Left ventricle myocardium inferior (tissue), 1 donor: ENCODE measurements at places on chromosomes 12 and 14. TPM values are rescaled to one million over a fixed set of nuclear protein-coding genes. Genes with fewer than 3 reads are reported as not detected.

PTCSC3 gene
- total RNA-seq, result not detected

INSM2 gene
- not detected for total RNA-seq

GPR162 gene
- 6.5 TPM for total RNA-seq

CLEC1B gene
- total RNA-seq, result not detected

GPRC5D gene
- not detected for total RNA-seq

KRT82 gene
- not detected for total RNA-seq

- peaks cover 93% of the 10 kb centered on the region for H3K27me3 ChIP-seq
- peak overlapping the region; percentile 47 for H3K4me3 ChIP-seq
- DNase-seq, result no peak
- peaks cover 9% of the 10 kb centered on the region for H3K4me1 ChIP-seq
Observed at GRCh38 chr14:101077481-101078074, 174.1 kb upstream of the RTL1 start.

GRCh38 chr14:39673270-39673711 lies 241.1 kb upstream of the FBXO33 start:
- no peaks in the 10 kb centered on the region for H3K36me3 ChIP-seq
- no peaks in the 10 kb centered on the region for H3K27me3 ChIP-seq
- no peak overlapping the region for H3K27ac ChIP-seq

DNA sequence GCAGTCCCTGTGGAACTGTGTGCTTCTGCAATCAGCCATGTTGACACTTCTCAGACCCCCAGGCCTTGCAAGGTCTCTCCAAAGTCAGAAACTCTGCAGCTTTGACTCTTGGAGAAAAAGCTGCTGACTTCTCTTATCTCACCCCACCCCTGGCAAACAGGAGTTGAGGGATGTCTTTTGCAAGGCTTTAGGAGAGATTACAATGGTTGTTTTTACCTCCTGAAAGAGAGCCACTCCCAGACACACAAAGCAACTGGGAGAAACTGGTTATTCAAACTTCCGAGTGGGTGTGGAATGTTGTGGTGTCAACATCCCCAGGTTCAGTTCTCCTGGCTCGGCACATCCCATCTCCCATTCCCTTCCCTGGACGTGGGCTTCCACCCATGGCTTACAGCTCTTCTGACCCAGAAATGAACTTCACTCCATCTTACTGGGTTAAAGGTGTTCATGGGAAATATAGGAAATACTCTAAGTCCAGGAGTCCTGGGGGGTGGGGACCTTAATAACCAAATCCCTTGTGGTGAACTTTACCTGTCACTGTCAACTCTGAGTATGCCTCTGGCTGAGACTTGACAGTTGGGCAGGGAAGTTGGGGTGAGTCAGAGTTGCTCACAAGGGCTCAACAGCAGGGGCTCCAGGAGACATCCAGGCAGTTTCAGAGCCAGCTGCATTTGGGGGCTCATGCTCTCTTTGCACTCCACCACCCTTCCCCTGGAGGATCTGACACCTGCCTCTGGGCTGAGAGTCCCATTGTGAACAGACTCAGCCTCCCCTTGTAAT lies 41.9 kb downstream of the CCDC177 start:
- no peak overlapping the region for H3K4me3 ChIP-seq
- H3K4me1 ChIP-seq, result no peaks in the 10 kb centered on the region
- peaks cover 74% of the 10 kb centered on the region for H3K27me3 ChIP-seq
- no peak for DNase-seq
- H3K36me3 ChIP-seq, result no peaks in the 10 kb centered on the region
- H3K27ac ChIP-seq, result no peak overlapping the region

GRCh38 chr14:65927931-65928356 lies 515.4 kb downstream of the FUT8 start:
- H3K4me1 ChIP-seq, result no peaks in the 10 kb centered on the region
- H3K4me3 ChIP-seq, result no peak overlapping the region
- H3K27me3 ChIP-seq, result peaks cover 79% of the 10 kb centered on the region
- H3K36me3 ChIP-seq, result no peaks in the 10 kb centered on the region
- H3K27ac ChIP-seq, result no peak overlapping the region

- H3K36me3 ChIP-seq, result no peaks in the 10 kb centered on the region
- H3K4me3 ChIP-seq, result no peak overlapping the region
- DNase-seq, result no peak
- no peaks in the 10 kb centered on the region for H3K27me3 ChIP-seq
Observed at GRCh38 chr12:120314220-120314619, 12.1 kb downstream of the SIRT4 start.

DNA sequence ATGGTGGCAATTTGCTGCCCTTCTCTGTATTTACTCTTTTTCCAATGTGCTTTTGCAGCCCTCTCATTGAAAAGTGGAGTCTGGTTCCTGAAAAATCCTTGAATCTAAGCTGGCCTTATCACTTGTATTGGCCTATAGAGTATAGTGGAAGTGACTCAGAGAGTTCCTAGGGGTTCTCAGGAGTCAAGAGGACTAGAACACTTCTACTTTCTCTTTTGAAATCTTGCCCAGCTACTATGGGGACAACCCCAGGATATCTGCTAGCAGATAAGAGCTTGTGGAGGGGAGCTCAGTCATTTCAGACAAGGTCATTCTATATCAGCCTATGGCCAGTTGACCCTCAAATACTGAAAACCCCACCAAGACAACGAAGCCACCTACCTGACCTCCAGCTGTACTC lies 26.7 kb upstream of the WSCD2 start:
- DNase-seq, result no peak
- H3K4me3 ChIP-seq, result no peak overlapping the region
- H3K27me3 ChIP-seq, result peaks cover 82% of the 10 kb centered on the region
- no peak overlapping the region for H3K27ac ChIP-seq
- no peaks in the 10 kb centered on the region for H3K4me1 ChIP-seq
- H3K36me3 ChIP-seq, result no peaks in the 10 kb centered on the region

GRCh38 chr12:29700761-29701481 lies 82.8 kb downstream of the TMTC1 start:
- H3K4me1 ChIP-seq, result peaks cover 17% of the 10 kb centered on the region
- DNase-seq, result no peak
- no peaks in the 10 kb centered on the region for H3K36me3 ChIP-seq
- no peak overlapping the region for H3K4me3 ChIP-seq
- H3K27me3 ChIP-seq, result no peaks in the 10 kb centered on the region

DNA sequence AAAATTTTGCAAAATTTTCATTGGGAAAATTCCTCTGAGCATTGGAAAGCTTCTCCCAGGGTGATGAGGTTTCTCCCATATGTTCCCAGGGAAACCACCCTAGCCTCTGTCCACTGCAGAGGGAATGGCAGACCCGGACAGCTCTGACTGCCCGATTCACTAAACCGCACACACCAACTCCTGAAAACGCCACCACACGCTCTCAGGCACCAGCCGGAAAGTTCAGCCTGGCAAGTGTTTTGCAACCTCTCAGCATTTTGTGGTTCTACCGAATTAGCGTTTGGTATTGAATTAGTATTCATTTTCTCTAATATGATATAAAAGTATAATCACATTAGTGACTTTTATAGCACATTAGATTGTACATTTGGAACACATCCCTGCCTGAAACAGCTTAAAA lies 213.4 kb downstream of the PHETA1 start:
- H3K36me3 ChIP-seq, result no peaks in the 10 kb centered on the region
- H3K27me3 ChIP-seq, result peaks cover 79% of the 10 kb centered on the region
- DNase-seq, result no peak
- H3K27ac ChIP-seq, result no peak overlapping the region
- H3K4me1 ChIP-seq, result no peaks in the 10 kb centered on the region
- no peak overlapping the region for H3K4me3 ChIP-seq

- no peak for DNase-seq
- no peak overlapping the region for H3K27ac ChIP-seq
- no peak overlapping the region for H3K4me3 ChIP-seq
- no peaks in the 10 kb centered on the region for H3K4me1 ChIP-seq
Observed at GRCh38 chr12:68505970-68506369, 104.7 kb upstream of the RAP1B start.

DNA sequence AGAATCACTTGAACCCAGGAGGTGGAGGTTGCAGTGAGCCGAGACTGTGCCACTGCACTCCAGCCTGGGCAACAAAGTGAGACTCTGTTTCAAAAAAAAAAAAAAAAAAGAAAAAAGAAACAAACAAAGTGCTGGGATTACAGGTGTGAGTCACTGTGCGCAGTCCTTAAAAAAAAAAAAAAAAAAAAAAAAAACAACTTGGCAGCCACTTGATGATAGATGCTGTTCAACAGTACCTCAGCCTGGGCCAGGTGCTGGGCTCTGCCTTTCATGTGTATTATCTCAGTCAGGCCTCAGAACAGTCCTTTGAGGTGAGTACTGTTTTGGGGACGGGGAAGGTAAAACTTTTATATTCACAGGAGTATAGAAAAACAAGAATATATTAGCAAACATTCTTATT lies 9.6 kb downstream of the ACADS start:
- H3K27ac ChIP-seq, result no peak overlapping the region
- H3K27me3 ChIP-seq, result no peaks in the 10 kb centered on the region
- peaks cover 37% of the 10 kb centered on the region for H3K36me3 ChIP-seq
- H3K4me1 ChIP-seq, result no peaks in the 10 kb centered on the region

DNA sequence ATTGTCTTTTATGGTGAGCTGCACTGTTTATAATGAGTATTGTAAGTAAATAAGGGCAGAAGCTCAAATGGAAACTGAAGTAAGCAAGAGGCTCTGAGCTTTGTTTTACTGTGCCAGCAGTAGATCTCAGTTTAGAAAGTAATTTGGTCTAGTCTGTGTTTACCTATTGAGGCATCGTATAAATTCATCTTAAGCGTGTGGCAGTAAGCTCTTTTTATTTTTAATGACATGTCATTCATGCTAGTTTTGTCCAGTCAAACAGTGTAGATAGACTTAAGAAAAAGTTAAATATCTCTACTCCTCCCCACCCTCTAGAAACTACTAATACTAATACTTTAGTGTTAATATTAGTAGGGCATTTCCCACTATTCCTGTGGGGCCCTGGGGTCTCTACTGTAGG lies 2.0 kb downstream of the ANO6 start:
- peak overlapping the region; percentile 3 for H3K27ac ChIP-seq
- H3K4me1 ChIP-seq, result peaks cover 56% of the 10 kb centered on the region
- no peak for DNase-seq
- H3K4me3 ChIP-seq, result peak overlapping the region; percentile 88

DNA sequence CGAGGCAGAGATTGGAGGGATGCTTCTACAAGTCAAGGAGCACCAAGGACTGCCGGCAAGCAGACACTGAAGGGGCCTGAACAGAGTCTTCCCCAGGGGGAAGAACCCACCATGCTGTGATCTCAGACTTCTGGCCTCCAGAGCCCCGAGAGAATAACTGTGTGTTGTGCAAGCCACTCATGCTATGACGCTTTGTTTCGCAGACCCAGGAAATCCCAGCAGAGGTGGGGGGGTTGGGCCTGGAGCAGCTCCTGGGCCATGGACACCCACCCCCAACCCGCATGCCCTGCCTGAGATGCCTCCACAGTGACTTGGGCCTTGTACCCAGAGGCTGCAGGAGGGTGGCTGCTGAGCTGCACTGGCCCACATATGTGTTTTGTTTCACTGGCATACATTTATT lies 31.2 kb downstream of the ARL6IP4 start:
- no peak for DNase-seq

- no peak for DNase-seq
- H3K4me3 ChIP-seq, result no peak overlapping the region
- H3K27ac ChIP-seq, result no peak overlapping the region
- no peaks in the 10 kb centered on the region for H3K4me1 ChIP-seq
Observed at GRCh38 chr14:102105369-102105768, 18.5 kb upstream of the HSP90AA1 start.

- H3K4me3 ChIP-seq, result peak overlapping the region; percentile 68
- H3K27ac ChIP-seq, result no peak overlapping the region
- peaks cover 49% of the 10 kb centered on the region for H3K4me1 ChIP-seq
- H3K27me3 ChIP-seq, result peaks cover 100% of the 10 kb centered on the region
- H3K36me3 ChIP-seq, result no peaks in the 10 kb centered on the region
Observed at GRCh38 chr14:60647837-60648248, 1.4 kb downstream of the SIX1 start.

GRCh38 chr14:72633551-72633950 lies 260.4 kb downstream of the DPF3 start:
- H3K36me3 ChIP-seq, result no peaks in the 10 kb centered on the region
- no peaks in the 10 kb centered on the region for H3K27me3 ChIP-seq
- peaks cover 20% of the 10 kb centered on the region for H3K4me1 ChIP-seq

DNA sequence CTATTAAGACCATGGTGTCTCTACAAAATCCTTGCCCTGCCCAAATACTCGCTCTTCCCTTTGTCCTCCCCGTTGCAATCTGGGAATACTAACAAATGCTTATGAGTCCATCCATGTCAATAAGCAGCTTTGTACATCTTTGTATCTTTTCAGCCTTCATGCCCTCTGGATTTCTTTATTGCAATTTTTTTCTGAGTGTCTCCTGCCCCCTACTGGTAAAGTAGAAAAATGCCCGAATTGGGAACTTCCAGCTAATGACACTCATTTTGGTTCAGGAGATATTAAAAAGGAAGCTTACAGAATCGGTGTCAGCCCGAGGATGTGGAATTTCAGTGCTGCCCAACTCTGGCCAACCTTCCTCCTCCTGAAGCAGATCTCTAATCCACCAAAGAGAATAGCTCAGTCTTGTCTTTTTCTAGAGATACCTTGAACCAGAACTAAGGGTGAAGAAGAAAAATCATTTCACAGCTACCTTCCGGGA lies 46.0 kb downstream of the SH2B3 start:
- no peak overlapping the region for H3K4me3 ChIP-seq
- no peaks in the 10 kb centered on the region for H3K27me3 ChIP-seq
- peaks cover 79% of the 10 kb centered on the region for H3K4me1 ChIP-seq
- peaks cover 80% of the 10 kb centered on the region for H3K36me3 ChIP-seq
- no peak for DNase-seq

DNA sequence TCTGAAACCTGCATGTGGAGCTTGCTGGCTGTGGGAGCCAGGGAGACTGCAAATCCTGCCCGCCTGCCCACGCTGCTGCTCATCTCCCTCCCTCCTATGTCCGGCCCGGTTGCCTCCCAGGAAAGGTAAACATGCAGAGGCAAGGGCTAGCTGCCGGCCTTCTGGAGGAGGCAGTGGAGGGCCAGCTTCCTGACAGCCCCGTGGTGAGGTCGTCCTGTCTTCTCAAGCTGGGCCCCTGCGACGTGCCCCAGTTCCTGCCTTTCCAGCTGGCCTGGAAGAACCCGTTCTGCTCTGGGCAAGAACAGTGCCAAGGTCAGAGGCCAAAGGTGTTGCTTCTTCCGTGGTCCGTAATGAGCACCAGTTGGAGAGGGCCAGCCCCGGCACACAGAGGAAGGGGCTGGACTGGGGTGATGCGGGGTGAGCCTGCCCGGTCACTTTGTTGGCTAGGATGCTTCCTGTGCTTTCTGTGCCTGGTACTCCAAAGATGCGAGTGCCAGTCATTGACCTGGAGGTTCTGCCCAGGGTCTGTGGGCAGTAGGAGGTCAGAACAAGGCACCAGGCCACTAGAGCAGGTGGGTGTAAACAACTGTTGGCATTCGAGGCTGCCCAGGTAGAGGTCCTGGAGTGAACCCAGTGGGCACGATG lies 25.3 kb downstream of the TPCN1 start:
- peak overlapping the region; percentile 62 for H3K4me3 ChIP-seq
- DNase-seq, result no peak
- H3K4me1 ChIP-seq, result peaks cover 98% of the 10 kb centered on the region
- H3K36me3 ChIP-seq, result peaks cover 47% of the 10 kb centered on the region
- no peaks in the 10 kb centered on the region for H3K27me3 ChIP-seq
- peak overlapping the region; percentile 99 for H3K27ac ChIP-seq

- no peak for DNase-seq
- H3K4me3 ChIP-seq, result no peak overlapping the region
- no peaks in the 10 kb centered on the region for H3K27me3 ChIP-seq
- H3K36me3 ChIP-seq, result peaks cover 94% of the 10 kb centered on the region
- H3K4me1 ChIP-seq, result no peaks in the 10 kb centered on the region
- H3K27ac ChIP-seq, result no peak overlapping the region
Observed at GRCh38 chr12:111881716-111882115, 39.7 kb downstream of the MAPKAPK5 start.
